CD4-positive, alpha-beta T cell treated with Interleukin-17A for 4 hours (primary cell): ENCODE measurements at places on chromosomes 7 and 10.

DNA sequence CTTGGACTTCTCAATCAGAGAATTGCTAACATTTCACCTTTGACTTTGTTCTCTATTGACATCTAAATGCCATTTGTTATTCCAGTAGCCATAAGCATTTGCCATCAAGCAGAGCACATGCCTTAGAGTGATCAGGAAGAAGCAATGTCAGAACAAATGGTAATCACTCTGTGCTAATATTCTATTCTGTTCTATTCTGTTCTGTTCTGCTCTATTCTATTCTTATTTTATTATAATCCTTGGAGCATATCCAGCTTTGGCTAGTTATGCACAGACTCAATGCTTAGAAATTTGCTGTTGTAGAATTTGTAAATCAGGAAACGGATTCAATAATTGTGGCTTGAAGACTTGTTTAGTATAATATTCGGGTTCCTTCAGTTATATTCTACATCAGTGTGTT, 175.4 kb downstream of the EXOC4 start:
- no peak for DNase-seq

DNA sequence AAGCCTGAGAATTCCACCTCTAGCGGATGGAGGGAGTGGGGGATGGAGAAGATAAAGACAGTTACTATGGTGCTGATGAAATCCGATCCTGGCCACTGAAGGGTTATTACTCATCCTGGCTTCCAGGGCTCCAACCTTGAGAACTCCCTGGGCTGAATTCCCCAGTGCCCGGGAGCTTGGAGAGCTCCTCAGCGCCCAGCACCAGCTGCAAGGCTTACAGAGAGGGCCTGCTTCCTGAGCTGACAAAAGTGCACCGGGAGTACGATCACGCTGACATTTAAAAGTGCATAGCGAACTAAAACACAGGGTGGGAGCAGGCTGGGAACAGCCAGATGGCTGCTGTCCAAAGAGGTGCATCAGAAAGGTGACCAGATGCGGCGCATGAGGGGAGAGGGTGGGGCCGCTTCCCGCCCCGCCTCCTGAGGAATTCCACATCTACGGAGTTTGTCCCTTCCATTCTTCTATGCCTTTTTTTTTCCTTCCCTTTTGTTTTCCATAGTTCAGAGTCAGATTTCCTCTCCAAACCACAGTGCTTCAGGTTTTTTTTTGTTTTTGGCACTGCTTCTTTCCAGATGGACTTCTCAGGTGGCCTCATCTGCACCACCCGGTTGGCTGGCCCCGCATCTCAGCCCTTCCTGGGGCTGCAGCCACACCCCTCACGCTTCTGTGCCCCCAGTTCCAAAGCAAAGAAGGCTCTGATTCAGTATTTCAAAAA, 62.4 kb upstream of the MKRN1 start:
- no peak for DNase-seq

DNA sequence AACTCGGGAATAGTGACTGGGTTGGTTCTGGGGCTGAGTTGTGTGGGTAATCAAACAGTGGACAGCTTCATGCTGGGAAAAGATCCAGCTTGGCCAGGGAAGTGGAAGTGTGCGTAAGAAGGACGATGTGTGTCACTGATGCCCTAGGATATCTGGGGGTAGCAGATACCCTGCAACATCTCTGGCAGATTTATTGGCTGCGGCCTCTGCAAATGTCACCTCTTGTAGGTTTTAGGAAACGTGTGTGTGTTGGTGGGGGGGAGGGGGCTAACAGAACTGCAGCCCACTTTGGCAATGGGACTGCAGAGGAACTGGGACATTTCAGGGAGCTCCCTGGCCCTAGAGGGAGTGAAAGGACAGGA, 965 bp upstream of the AGAP3 start:
- no peak for DNase-seq

GRCh38 chr10:65341323-65341925, 1584.4 kb upstream of the LRRTM3 start:
- no peak for DNase-seq

DNA sequence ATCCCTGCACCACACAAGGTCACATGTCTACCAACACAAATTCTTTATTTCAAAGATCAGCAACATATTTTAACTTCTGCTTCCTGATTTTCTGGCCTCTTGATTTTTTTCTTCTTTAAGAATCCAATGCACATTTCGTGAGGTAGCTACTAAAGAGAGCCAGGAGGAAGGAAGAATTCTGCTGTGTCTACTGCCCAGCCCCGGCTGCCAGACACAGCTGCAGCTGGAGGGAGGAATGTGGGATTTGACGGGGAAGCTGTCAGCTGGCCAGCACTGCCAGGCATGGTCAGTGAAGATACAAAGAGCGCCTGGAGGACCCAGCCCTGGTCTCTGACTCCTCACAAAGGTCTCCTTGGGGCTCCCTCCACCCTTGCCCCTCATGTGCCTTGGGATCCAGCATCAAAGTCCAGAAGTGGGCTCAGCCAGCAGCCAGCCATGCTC, 6.9 kb upstream of the AOC1 start:
- no peak for DNase-seq

DNA sequence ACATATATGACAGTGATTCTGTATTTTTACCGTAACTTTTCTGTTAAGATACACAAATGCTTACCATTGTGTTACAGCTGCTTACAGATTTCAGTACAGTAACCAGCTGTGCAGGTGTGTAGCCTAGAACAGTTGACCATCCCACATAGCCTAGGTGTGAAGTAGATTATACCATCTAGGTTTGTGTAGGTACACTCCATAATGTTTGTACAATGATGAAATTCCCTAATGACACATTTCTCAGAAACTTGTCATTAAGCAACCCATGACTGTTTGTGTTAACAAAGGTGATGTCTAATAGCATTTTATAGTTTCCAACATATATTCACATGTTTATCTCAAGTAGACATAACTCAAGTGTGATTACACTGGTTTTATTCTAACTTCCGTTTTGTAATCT, 218.5 kb downstream of the PLXDC2 start:
- no peak for DNase-seq
